ENCODE measurements at places on chromosomes 5 and 9. TPM values are rescaled to one million over a fixed set of nuclear protein-coding genes. Genes with fewer than 3 reads are reported as not detected.

Gene RASGRF2
- total RNA-seq = 0.98 TPM

- no peak for DNase-seq
Observed at GRCh38 chr5:178277866-178278265, 45.3 kb upstream of the PHYKPL start.

Gene SHOC1
- total RNA-seq = not detected

Gene BARHL1
- total RNA-seq = not detected

- peak; percentile 59 for DNase-seq
Observed at GRCh38 chr9:87678650-87679355, 47.1 kb upstream of the CTSL start.

DNA sequence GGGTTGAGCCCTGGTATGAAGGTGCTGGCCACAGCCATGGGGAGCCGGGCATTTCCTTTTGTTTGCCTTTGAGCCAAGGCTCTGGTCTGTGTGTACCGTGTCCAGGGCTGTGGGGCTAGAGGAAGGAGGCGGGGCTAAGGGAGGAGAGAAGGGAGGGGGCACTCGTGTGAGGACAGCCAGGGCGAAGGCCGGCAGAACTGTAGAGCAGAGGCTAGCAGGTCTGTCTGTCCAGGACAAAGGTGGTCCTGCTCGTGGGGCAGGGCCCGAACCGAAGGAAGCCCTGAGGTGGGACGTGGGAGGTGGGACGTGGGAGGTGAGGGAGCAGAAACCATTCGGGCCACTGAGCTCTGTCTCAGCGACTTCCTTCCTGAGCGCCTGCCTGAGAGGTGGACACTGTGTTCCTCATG is 41.3 kb upstream of the TESK1 start:
- DNase-seq = no peak

- no peak for DNase-seq
Observed at GRCh38 chr5:67526793-67527192, 330.2 kb upstream of the CD180 start.

DNA sequence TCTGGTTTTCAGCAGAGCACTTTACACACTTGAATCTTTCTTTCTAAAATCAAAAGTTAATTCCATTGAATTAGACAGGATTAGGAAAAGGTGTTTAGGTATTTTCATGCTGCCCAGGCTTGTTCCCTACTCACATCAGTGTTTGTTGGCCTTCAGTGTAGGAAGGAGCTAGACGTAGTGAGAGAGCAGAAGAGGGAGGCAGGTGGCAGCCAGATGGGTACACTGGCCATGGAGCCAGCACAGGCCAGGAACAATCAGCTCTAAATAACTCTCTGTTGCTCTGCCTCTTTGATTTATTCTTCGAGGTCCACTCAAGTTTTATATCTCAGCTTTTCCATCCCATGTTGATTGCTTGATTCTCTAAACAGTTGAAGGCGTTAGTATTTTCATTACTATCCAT is 529.6 kb downstream of the PSAT1 start:
- peak; percentile 17 for DNase-seq

Gene IFNA21
- total RNA-seq = not detected

Data from RPMI7951 (cell line).